ENCODE measurements at places on chromosomes 2 and 18. TPM values are rescaled to one million over a fixed set of nuclear protein-coding genes. Genes with fewer than 3 reads are reported as not detected.

GRCh38 chr2:44364604-44365003 is 2.9 kb downstream of the CAMKMT start:
- no peak overlapping the region for H3K4me3 ChIP-seq
- no peaks in the 10 kb centered on the region for H3K36me3 ChIP-seq
- no peak overlapping the region for H3K27ac ChIP-seq
- no peak for DNase-seq
- peaks cover 6% of the 10 kb centered on the region for H3K4me1 ChIP-seq

RND3 gene
- total RNA-seq: 49.0 TPM

RPRM gene
- total RNA-seq: 95.9 TPM

GRCh38 chr2:82215212-82215611 is 1910.7 kb upstream of the LRRTM1 start:
- no peaks in the 10 kb centered on the region for H3K4me1 ChIP-seq
- no peak for DNase-seq
- no peaks in the 10 kb centered on the region for H3K36me3 ChIP-seq
- no peaks in the 10 kb centered on the region for H3K27me3 ChIP-seq
- H3K4me3 ChIP-seq: no peak overlapping the region
- H3K27ac ChIP-seq: no peak overlapping the region

DNA sequence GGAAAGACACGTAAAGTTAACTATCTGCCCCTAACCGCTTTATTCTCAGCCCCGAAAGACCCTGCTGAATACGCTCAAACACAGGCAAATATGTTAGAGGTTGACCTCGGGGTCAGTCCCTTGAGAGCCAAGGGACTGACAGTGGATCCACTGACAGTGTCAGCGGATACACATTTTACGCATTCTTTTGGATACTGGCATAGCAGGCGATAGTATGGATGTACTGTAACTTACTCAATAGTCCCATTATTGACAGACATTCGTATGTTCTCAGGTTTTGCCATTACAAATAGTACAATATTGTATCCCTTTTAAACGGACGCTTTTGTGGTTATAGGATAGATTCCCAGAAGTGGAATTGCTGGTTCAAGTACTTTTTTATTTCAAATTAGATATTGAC is 13.4 kb downstream of the ATP6V1B1 start:
- H3K27ac ChIP-seq: no peak overlapping the region
- H3K27me3 ChIP-seq: peaks cover 11% of the 10 kb centered on the region
- H3K36me3 ChIP-seq: no peaks in the 10 kb centered on the region

DNA sequence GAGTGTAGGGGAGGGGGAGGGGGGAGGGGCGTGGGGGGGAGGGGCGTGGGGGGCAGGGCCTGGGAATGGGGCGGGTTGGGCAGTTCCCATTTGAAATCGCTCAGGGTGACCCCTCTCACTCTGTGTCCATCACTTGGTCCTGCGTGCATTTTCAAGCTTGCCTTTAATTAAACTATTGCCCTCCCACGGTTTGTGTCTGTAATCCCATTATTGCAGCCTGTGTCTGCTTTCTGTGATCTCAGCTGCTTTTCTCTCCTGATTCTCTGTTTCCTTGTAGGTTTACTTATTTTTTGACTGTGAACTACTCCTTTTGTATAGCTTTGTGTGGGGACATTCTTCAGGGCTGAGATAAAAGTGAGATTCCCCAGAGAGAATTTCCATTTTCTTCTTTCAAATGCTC is 1.3 kb downstream of the DCDC2C start:
- H3K4me3 ChIP-seq: peak overlapping the region; percentile 35

DNA sequence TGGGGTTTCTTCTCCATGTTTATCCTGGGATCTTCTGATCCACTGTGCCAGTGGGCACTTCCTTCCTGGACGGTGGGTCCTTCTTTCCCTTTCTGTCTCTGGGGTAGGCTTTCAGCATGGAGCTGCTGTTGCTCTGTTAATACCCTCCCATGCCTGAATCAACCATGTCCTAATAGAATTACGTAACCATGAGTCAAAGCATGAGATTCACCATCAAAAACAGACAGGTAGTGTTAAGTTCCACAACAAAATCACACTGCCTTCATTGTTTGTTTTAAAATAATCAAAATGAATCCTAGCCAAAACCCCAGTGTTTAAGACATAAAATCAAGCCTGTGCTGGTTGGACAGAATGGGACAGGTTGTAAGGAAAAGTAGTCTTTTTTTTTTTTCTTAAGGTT is 37.5 kb downstream of the GNAL start:
- H3K36me3 ChIP-seq: peaks cover 4% of the 10 kb centered on the region
- H3K27ac ChIP-seq: no peak overlapping the region
- peaks cover 10% of the 10 kb centered on the region for H3K4me1 ChIP-seq
- no peak for DNase-seq
- no peak overlapping the region for H3K4me3 ChIP-seq
- no peaks in the 10 kb centered on the region for H3K27me3 ChIP-seq

CDK5R2 gene
- total RNA-seq: 46.1 TPM

DNA sequence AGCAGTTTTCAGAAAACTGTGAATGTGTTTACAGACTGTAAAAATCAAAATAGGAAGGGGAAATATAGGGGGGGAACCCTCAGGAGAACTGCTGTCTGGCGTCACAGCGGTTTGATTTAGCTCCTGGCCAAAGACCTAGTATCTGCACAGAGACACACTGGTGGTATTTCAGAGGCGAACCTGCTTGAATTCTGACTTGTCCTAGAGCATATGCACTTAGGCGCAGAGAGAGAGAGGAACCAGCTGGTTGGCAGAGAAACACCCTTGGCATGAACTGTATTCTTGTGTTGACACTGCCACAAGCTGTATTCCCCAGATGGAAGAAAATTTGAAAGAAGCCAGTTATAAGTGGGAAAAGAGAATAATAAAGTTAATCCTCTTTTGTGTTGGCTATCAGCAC is 506.5 kb upstream of the NRP2 start:
- no peaks in the 10 kb centered on the region for H3K36me3 ChIP-seq
- H3K27ac ChIP-seq: no peak overlapping the region
- H3K4me3 ChIP-seq: no peak overlapping the region
- DNase-seq: no peak
- H3K27me3 ChIP-seq: no peaks in the 10 kb centered on the region
- H3K4me1 ChIP-seq: peaks cover 28% of the 10 kb centered on the region

GALR1 gene
- 0.49 TPM for total RNA-seq

DNA sequence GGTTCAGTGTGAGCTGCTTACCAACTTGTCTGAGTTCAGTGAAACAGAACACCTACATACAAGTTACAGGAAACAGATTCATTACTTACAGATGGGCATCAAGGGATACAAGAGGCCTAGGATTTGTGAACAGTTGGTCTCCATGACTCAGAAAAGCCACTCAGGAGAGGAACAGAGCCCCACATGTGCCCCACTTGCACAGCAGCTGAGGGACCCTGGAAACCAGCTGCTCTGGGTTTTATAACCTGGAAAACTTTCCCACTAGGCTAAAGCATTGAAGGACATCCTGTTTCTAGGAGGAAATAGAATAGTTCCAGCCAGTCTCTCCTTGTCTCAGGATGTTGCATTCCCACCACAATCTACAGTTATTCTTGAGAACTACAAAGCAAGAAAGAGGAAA is 530.0 kb downstream of the ZNF804A start:
- no peak overlapping the region for H3K27ac ChIP-seq
- no peaks in the 10 kb centered on the region for H3K4me1 ChIP-seq
- DNase-seq: no peak
- H3K27me3 ChIP-seq: no peaks in the 10 kb centered on the region

DNA sequence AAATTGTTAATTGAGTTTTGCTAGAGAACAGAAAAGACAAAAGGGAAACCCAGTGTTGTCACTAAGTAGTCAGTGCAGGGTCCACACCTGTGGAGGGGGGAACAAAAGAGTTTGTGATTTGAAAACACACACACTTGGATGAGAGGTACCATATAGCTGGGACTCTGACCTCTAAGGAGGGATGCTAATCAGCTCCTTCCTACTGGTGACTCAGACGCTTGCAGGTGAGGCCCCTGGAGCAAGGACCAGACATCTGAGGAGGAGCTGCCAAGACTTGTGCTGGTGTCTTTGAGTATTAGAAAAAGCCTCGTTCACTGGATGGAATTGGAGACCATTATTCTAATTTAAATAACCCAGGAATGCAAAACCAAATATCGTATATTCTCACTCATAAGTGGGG is 146.4 kb upstream of the MAP2 start:
- H3K36me3 ChIP-seq: no peaks in the 10 kb centered on the region
- no peak overlapping the region for H3K4me3 ChIP-seq
- DNase-seq: no peak
- H3K27ac ChIP-seq: no peak overlapping the region
- H3K4me1 ChIP-seq: no peaks in the 10 kb centered on the region

SCN9A gene
- 11.2 TPM for total RNA-seq

GRCh38 chr2:88051792-88052191 is 3.8 kb downstream of the KRCC1 start:
- no peaks in the 10 kb centered on the region for H3K36me3 ChIP-seq
- no peak for DNase-seq
- no peak overlapping the region for H3K27ac ChIP-seq
- peaks cover 5% of the 10 kb centered on the region for H3K27me3 ChIP-seq
- H3K4me1 ChIP-seq: peaks cover 14% of the 10 kb centered on the region

ZNF516 gene
- total RNA-seq: 192 TPM

MYL12A gene
- 175 TPM for total RNA-seq

GRCh38 chr2:177808984-177809809 is 263.4 kb downstream of the PDE11A start:
- no peaks in the 10 kb centered on the region for H3K27me3 ChIP-seq
- no peak overlapping the region for H3K4me3 ChIP-seq
- H3K36me3 ChIP-seq: no peaks in the 10 kb centered on the region
- no peak overlapping the region for H3K27ac ChIP-seq
- H3K4me1 ChIP-seq: no peaks in the 10 kb centered on the region

DNA sequence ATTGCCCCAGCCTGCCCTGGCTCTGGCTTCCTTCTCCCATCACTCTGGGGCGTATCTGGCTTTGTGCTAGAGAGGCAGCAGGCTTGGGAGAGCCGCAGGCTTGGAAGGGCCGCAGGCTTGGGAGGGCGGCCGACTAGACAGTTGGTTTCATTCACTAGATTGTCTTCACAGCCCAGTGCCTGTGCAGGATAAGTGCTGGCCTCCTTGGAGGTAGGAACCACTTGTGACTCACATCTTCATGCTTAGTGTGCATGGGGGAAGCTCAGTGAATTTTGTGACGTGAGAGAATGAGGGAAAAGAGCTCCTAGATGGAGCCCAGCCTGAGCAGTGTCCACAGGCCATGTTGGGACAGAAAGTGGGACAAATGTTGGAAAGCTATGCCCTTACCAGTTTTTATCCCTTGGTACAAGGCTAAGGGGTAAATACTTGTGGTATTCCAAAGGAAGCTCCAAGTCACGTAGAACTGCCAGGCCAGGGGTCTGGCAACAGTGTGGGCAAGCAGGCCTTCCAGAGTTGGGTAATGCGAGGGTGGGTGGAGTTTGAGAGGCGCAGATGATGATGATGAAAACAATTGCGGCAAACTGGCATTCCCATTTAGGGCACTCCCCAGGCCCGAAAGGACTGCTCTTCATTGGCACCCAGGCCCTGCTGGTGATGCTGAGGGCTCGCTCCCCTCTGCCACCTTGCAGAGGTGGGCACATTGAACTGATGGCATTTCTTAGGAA is 100.1 kb downstream of the DDX1 start:
- peaks cover 2% of the 10 kb centered on the region for H3K27me3 ChIP-seq
- no peak overlapping the region for H3K4me3 ChIP-seq
- H3K36me3 ChIP-seq: no peaks in the 10 kb centered on the region
- peaks cover 29% of the 10 kb centered on the region for H3K4me1 ChIP-seq

SLC5A7 gene
- 0.27 TPM for total RNA-seq

- no peaks in the 10 kb centered on the region for H3K27me3 ChIP-seq
- no peaks in the 10 kb centered on the region for H3K36me3 ChIP-seq
- H3K4me3 ChIP-seq: peak overlapping the region; percentile 37
- no peak overlapping the region for H3K27ac ChIP-seq
- H3K4me1 ChIP-seq: peaks cover 3% of the 10 kb centered on the region
- no peak for DNase-seq
Observed at GRCh38 chr2:48049371-48049770, 143.1 kb upstream of the FBXO11 start.

DNA sequence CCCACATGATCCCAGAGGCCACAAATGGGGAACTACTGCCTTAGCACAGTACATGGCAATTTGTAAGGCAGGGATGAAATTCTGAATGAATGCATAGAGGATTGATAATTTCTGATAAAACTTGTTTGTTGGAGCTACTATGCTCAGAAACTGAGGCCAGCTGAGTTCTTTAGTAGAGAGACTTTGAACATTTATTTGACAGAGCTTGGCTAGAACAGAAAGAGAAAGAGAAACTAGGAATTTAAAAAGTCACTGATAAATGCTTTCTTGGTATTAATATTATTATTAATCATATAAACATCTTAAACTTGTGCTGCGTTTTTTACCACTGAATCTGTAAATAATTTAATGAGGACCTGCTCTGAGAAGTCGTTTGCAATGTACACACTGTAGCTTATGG is 923.7 kb upstream of the CNTNAP5 start:
- no peaks in the 10 kb centered on the region for H3K27me3 ChIP-seq
- no peak for DNase-seq
- no peaks in the 10 kb centered on the region for H3K4me1 ChIP-seq
- H3K27ac ChIP-seq: no peak overlapping the region
- no peaks in the 10 kb centered on the region for H3K36me3 ChIP-seq
- H3K4me3 ChIP-seq: no peak overlapping the region

- H3K27ac ChIP-seq: no peak overlapping the region
- H3K27me3 ChIP-seq: peaks cover 2% of the 10 kb centered on the region
- no peak overlapping the region for H3K4me3 ChIP-seq
- H3K4me1 ChIP-seq: no peaks in the 10 kb centered on the region
- H3K36me3 ChIP-seq: no peaks in the 10 kb centered on the region
Observed at GRCh38 chr2:231287696-231288095, 89.3 kb downstream of the ARMC9 start.

DNA sequence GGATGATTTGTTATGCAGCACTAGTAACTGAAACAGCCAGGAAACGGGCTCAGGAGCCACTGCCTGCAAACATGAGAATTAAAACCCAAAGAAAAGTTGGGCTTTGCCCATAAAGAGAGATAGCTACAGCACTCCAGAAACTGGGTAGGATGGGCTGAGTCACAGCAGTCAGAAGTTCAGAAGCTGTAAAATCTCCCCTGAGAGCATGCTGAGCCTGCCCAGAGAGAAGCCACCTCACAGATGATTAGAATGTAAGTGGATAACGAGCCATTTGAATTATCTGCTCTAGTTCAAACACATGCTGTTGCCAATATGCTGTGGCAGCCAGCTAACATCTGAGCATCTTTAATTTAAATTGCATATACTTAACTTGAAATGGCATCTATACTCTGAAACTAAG is 388.1 kb upstream of the ACVR2A start:
- H3K4me1 ChIP-seq: peaks cover 39% of the 10 kb centered on the region
- H3K36me3 ChIP-seq: no peaks in the 10 kb centered on the region
- peaks cover 18% of the 10 kb centered on the region for H3K27me3 ChIP-seq
- peak overlapping the region; percentile 83 for H3K27ac ChIP-seq
